ENCODE measurements at places on chromosomes 11 and 22.

DNA sequence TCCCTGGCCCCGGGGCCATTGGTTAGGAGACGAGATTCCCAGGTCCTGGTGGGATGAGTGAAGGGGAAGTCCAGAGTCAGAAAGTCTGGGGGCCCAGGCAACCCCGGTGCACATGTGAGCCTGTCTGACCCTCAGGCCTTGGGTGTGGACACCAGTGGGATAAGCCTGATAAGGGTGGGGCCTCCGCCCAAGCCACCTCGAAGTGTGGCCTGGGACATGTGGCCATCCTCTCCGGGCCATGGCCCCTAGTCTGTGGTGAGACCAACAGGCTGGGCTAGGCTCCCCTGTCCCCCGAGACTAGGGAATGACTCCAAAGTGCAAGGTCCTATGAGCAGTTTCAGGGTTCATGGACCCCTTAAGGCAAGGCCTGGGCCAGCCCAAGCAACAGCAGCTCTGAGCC lies 6.3 kb downstream of the CABP7 start:
- DNase-seq = no peak

DNA sequence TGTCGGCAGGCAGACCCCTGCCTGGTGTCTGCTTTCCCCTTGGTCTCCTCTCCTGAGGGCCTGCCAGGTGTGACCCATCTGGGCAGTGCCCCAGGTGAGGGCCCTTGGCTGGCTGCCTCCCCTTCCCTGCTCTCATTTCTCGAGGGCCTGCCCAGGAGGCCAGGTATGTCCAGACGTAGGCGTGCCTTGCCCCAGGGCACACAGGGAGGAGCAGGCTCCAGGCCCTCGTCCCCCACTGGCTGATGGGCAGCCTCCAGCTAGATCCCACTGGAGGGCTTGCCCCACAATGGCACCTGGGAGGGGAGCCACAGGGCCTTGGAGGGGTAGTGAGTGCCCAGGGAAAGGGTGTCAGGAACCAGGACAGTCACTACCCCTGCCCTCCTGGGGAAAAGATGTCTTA lies 95.9 kb downstream of the CACNA1I start:
- DNase-seq = no peak

- DNase-seq = no peak
Observed at GRCh38 chr11:33515347-33515746, 185.3 kb downstream of the C11orf91 start.

DNA sequence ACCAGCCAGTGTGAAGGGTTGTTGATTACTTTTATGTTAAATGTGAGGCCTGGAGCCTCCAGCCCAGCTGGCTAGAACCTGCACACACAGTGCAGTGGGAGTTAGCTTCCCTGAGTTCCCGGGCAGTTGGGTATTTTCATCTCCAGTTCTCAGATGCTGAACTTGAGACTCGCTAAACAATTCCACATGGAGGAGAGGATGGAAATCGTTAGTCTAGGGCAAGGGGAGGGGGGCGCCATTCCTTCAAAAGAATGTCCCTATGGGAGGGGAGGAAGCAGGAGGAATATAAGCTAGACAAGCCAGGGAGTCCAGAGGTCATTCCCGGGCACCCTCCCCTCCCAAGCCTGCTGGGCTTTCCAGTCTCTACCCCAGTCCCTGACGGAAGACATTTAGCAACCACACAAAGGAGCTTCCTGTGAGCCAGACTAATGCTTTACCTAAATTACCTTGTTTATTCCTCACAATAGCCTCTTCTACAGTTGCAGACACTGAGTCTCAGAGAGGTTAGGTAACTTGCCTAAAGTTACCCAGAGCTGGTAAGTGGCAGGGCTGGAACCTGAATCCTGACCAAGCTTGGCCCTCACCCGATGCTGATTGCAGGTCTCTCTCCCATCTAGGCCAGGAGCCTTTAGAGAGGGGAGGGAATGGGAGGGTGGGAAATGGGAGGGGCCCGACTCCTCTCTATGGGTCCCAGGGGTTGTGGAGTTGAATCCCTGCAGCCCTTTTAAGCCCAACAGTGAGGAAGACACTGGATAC lies 1.9 kb upstream of the TSKU start:
- no peak for DNase-seq

DNA sequence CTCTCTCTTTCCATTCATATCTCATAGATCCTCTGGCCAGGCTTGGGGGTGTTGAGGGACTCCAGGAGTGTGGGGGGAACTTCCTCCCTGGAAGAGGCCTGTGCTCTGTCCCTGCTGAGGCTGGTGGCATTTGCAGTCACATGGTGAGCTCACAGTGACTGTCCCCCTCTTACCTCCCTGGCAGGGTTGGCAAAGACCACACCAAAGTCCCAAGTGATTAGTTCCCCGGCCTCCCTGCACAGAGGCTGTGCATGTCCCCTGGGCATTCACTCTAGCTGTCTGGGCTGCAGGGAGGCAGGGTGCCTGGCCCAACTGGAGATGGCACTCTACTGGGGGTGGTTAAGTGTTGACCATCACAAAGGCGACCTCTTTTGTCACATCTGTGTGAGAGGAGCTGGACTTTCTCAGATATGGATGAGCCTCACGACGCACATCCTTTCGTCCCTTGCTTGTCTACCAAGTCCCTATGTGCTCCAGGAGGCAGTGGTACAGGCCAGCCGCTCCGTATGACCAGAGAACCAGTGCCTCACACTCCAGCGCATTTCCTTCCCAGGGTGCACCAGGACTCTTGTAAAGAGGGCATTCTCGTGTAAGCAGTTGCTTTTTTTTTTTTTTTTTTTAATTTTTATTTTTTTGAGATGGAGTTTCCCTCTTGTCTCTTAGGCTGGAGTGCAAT lies 8.8 kb downstream of the TANGO2 start:
- no peak for DNase-seq

DNA sequence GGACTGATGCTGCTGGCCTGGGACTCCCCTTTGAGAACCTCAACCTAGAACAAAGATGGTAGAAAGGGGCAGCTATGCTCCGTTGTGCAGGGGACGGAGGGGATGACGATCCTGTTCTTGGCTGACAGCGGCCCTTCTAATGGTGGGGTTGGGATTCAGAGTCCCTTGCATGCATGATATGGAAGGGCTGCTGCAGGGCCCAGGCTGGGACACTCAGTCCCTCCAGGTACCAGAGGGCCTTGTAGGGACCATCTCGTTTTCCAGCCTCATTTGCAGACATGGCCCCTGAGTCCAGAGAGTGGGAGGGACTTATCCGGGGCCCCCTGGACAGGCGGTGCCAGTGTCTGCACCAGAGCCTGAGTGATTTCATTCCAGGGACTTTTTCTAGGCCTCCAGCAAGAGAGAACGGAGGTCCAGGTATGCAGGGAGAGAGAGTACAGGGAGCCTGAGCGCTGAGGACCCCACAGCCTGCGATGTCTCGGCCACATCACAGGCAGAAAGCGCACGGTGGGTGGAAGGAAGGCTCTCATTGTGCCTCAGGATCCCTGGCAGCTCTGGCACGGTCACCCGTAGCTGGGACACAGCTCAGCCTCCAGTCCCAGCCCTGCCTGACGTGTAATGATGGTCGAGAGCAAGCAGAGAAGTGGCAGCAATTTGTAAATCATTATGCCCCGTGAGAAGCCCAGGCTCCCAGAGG lies 860.8 kb downstream of the TBC1D22A start:
- no peak for DNase-seq

- DNase-seq = no peak
Observed at GRCh38 chr11:46675288-46675851, 25.0 kb downstream of the ARHGAP1 start.

GRCh38 chr22:16819249-16819648 lies 6.0 kb downstream of the XKR3 start:
- DNase-seq = no peak

Data from aorta (tissue), 5 donors.